ENCODE measurements at places on chromosomes 5 and 9.

DNA sequence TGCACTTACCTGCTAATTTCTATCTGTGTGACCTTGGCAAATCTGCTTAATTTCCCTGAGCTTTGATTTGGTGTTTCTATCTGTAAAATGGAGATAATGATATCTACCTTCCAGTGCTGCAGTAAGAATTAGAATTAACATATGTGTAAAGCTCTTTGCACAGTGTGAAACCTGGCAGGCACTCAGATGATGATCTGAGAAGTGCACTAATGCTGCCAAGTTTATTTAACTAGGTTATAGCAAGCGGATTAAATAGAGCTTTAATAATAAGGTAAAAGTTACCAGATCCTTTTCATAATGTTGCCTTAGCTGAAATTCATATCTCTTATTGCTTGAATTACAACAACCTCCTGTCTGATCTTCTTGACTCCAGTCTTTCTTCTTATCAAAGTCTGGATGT lies 315.3 kb upstream of the CD180 start:
- no peak for DNase-seq

GRCh38 chr9:68740561-68740960 lies 35.5 kb downstream of the PIP5K1B start:
- no peak for DNase-seq

GRCh38 chr9:19441730-19442129 lies 32.9 kb downstream of the ACER2 start:
- peak; percentile 28 for DNase-seq

- DNase-seq, result no peak
Observed at GRCh38 chr9:92962846-92963245, 15.5 kb downstream of the FGD3 start.

DNA sequence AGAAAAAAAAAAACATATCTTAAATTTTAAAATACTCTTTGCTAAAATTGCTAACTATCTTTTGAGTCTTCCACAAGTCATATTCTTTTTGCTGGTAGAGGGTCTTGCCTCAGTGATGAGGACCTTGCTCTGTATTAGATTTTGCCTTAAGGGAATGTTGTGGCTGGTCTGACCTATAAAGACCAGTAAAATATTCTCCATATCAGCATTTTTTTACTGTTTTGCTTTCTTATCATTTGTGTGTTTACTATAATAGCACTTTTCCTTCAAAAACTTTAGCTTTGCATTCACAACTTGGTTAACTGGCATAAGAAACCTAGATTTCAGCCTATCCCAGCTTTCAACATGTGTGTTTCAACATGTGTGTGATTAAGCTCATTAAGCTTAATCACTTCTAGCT lies 224.7 kb upstream of the CDH18 start:
- no peak for DNase-seq

DNA sequence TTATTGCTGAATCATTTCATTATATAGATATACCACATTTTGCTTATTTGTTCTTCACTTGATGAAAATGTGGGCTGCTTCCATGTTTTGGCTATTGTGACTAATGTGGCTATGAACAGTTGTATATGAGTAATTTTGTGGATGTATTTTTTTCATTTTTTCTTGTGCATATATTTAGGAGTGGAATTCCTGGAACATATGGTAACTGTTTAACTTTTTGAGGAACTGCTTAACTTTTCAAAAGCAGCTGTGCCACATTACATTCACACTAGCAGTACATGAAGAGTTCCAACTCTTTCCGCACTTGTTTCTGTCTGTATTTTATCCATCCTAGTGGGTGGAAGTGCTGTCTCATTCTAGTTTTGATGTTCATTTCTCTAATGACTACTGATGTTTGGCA lies 67.8 kb downstream of the JAK2 start:
- DNase-seq, result no peak

DNA sequence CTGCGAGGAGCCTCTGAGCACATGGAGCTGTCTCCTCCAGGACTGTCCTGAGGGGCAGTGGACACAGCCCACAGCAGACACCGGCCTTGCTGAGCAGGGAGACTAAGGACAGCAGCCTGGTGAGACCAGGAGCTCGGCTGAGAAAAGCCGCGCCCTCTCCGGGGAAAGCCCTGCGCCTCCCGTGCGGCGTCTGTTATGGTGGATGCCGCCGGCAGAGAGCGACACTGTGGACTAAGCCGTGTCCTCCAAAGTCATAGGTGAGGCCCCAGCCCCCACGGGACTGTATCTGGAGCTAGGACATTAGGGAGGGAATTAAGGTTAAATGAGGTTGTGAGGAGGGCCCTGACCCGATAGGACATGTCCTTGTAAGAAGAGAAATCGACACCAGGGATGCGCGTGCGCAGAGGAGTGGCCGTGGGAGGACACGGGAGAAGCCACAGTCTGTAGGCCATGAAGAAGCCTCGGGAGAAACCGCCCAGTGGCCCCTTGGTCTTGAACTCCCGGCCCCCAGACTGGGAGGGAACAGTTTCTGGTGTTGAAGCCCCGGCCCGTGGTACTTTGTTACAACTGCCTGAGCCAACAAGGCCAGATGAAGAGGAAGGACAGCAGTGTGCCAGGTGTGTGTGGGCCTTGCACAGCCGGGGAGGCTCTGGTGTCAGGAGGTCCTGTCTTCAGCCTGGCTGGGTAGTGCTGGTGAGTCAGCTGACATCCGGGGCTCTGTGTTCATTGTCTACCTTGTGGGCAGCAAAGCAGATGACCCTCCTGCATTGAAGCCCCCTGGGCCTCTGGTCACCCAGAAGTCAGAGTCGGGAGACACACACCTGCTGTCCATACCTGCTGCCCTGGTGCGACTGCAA lies 22.1 kb downstream of the MRPL36 start:
- no peak for DNase-seq

DNA sequence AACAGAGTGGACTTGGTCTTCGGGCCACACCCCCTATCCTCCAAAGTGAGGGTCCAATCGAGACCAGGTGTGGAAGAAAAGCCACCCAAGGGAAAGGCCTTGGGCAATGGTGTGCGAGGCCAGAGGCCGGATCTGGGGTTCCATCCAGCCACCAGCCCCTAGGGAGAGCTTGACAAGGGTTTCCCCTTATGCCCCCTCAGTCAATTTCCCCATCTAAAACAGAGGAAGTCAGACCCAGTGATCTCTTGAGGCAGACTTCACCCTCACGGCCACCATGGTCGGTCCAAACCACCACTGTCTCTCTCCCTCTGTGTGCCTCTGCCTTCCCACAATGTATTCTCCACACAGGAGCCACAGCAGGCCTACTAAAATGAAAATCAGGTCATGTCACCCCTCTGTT lies 82.9 kb downstream of the C5orf15 start:
- DNase-seq, result no peak

GRCh38 chr9:94101162-94101853 lies 17.0 kb downstream of the PTPDC1 start:
- no peak for DNase-seq

Data from activated CD4-positive, alpha-beta T cell treated with anti-CD3 and anti-CD28 coated beads, Interleukin-2, Interleukin-4, amounts not matched to agents 100 ng/mL and 50 ng/mL, durations not matched to agents 16 hours and 8 hours (primary cell).